ENCODE measurements at places on chromosomes 7 and 10.

DNA sequence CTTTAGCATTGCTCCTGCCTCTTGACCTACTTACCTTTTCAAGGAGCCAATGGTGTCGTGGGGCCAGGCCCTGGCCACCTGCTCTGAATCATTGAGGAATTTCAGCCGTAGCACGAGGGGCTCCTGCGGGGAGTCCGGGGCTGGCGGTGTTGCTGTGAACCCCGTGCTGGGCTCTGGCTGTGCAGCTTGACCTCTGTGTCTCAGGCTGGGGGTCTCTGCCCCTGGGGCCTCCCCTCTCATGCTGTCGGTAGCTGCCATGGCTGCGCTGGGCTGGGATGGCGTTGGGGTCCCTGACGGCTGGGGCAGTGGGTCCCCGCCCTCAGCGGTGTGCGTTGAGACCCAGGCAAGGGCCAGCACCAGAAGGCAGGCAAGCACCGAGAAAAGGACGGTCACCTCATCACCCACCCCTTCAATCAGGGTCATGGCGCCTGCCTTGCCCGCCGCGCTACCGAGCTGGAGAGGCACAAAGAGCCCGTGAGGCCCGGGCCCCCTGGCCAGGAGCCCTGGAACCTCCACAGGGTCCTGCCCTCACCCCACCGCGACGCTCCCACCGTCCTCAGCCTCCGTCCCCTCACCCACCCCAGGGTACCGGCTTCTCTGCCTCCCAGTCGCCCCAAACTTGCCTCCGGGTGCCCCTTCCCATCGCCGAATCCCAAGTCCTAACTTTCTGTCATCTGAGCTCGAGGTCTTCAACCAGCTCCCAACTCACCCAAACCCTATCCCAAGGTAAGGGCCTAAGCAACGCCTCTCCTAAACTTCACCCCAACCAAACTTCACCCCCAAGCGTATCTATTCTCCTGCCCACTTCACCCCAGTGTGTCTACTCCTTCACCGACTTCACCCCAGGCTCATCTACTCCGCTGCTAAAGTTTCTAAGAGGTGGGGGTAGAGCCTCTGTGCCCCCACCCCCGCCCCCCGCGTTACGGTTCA lies 887 bp downstream of the TMUB1 start:
- DNase-seq: peak; percentile 74

DNA sequence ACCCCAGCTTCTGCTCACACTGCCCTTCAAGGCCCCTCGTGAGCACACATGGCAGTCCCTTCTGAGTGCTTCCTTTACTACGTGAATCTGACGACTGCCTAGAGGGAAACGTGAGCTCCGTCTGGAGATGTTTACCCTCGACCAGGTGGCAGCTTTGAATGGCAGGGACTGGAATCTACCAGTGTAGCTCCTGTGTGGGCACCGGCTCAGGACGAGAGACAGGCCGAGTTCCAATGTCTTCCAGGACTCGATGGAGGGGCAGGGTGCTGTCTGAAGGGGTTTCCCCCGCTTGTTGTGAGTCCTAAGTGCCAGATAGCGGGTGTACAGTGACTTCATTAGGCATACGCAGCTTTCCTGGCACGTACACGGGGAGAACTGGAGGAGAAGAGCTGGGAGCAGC lies 229.9 kb downstream of the ADARB2 start:
- DNase-seq: no peak

GRCh38 chr10:78210976-78211375 lies 177.3 kb downstream of the RPS24 start:
- DNase-seq: no peak

GRCh38 chr10:131576341-131577177 lies 265.0 kb upstream of the TCERG1L start:
- no peak for DNase-seq

DNA sequence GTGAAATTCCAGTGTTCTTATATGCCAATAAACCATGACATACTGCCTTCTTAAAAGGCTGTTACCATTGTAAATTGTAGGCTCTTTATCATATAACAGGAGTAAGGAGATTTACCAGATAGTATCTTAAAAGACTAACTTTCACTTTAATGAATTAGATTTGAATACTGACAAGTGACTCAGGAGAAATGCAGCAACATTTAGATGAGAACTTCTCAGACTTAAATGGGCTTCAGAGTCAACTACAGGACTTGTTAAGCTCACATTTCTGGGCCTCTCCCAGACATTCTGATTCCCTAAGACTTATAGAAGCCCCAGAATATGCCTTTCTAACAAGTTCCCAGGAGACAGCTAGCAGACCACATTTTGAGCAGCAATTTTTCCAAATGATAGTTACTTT lies 466.3 kb downstream of the ARL4A start:
- no peak for DNase-seq

- DNase-seq: no peak
Observed at GRCh38 chr10:121754666-121755065, 156.4 kb upstream of the FGFR2 start.

DNA sequence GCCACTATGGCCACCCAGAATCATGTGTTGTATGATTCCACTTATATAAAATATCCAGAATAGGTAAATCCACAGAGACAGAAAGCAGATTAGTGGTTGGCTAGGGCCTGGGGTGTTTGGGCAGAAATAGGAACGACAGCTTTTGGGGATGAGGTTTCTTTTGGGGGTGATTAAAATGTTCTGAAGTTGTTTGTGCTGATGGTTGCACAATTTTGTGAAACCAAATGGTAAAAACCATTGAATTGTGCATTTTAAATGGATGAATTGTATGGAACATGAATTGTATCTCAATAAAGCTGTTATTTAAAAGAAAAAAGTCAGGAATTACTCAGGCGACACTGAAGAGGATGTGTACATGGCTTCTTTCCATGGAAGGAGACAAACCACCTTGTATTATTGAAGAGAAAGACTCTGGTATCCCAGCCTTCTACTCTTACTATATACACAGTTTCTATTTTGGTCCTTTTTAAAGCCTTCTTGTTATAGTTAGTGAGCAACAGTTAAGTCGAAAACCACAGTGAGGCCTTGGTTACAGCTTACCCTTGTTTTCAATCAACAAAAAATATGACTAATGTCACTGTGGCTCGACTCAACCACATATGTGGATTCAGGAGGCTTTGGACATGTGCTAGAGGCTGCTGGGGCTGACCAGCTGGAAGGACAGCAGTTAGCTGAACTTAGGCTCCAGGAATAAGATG lies 57.1 kb upstream of the KMT2E start:
- DNase-seq: peak; percentile 32

- DNase-seq: no peak
Observed at GRCh38 chr7:31102151-31102972, 50.3 kb downstream of the ADCYAP1R1 start.

DNA sequence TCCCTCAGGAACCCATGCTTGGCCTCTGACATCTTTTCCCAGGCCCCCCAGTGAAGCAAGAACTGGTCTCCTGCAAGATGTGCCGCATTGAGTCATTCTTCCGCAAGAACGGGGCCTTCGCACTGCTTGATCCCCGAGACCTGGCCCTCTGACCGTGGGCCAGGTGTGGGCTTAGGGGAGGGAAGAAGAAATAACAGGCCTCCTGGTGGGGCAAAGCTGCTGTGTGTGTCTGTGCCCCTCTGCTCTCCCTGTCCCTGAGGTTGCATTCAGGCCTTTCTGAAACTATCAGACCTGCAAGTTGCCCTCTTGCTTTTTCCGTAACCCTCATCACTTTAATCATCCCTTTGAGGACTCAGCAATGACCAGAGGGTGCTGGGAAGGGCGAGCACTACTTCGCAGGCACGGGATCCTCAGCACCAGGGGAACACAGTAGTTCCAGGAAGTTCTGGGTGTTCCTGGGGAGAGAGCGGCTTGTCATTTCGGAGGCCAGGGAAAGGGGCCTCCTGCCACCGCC lies 6.0 kb downstream of the ATP6V1F start:
- DNase-seq: peak; percentile 85

GRCh38 chr7:131328377-131329175 lies 900 bp downstream of the MKLN1 start:
- peak; percentile 61 for DNase-seq

- no peak for DNase-seq
Observed at GRCh38 chr10:116716381-116716780, 26.0 kb downstream of the HSPA12A start.

DNA sequence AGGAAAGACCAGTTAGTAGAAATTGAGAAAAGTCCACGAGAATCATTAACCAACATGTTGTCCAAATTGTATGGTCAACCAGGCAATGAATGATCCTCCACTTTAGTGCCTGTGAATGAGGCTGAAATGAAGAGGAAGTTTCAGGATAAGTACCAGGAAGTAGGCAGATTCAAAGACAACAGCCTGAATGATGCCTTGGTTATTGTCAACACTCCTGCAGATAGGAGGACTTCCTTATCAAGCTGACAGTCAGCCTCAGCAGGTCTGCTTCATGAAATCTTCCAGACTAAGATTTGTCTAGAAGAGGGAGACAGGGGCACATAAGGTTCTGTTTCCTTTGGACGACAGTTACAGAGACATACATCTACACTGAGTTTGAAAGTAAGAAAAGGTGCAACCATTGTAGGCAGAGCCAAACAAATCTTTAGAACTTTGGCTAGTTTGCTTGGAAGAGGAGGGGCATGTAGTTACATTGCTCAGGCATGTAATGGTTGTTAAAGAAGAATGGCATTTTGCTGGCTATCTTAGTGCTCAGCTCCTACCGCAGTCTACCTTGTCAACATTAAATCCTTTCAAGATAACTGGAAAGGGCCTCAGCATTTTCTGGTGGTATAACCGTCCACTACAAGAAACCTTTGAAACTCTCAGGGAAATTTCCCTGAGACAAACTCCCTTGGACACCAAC lies 81.4 kb downstream of the ABI1 start:
- DNase-seq: peak; percentile 59

DNA sequence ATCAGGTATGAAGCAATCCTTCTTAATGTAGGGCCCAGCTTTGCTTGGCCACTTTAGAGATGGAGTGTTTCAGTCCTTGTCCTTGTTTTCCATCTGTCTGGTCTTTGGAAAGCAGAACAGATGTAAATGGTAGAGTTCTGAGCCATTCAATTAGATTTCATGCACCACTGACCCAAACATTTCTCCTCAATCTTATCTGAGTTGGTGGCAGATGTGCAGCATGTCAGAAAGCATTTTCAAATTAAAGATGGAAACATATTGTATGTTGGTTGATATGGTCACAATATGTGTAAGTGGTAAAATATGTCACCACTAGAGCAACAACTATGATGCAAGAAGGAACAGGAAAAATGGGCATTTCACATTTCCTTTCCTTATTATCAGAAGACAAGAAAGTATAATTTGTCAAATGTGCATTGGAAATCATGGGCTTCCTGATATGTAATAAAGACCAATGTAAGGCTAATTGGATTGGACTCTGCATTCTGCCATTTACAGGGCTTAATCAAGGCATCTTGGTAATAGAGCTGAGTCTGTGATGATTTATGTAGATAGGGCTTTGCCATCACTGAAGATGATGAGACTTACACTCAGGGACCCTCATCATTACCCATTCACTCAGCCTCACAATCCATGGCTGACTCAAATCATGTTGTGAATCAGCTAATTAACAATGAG lies 750.7 kb downstream of the NRG3 start:
- DNase-seq: no peak

DNA sequence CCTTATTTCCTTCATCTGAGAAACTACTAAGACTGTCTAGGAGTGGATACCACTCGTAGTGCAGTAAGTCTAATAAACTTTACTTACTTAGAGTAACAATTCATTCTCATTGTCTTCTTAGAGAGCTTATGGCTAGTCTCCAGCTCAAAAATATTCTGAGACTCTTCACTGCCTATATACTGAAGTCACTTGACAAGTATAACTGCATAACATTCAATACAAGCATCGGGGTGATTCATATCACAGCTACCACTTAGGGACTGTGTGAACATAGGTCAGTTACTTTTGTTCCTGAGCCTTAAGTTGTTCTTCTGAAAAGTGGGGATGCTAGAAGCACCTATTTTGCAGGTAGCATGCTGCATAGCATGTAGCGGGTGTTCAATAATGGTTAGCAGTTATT lies 111.0 kb downstream of the HTR7 start:
- DNase-seq: no peak

DNA sequence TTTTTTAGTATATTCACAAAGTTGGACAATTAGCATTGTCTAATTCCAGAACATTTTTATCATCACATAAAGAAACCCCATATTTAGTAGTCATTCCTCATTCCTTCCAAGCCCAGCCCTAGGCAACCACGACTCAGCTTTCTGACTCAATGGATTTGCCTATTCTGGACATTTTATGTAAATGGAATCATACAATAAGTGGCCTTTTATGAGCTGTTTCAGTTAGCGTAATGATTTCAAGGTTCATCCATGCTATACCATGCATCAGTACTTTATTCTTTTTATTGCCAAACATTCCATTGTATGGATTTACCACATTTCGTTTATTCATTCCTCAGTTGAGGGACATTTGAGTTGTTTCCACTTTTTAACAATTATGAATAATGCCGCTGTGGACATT lies 249.2 kb downstream of the DYNC1I1 start:
- DNase-seq: no peak

- DNase-seq: no peak
Observed at GRCh38 chr10:79385392-79385795, 38.1 kb downstream of the PPIF start.

GRCh38 chr10:95605163-95605562 lies 44.0 kb upstream of the SORBS1 start:
- DNase-seq: no peak

- DNase-seq: no peak
Observed at GRCh38 chr10:113005380-113005779, 55.3 kb downstream of the TCF7L2 start.

- DNase-seq: no peak
Observed at GRCh38 chr10:119633538-119634218, 17.5 kb upstream of the BAG3 start.

- no peak for DNase-seq
Observed at GRCh38 chr7:98788966-98789365, 80.8 kb downstream of the TMEM130 start.

DNA sequence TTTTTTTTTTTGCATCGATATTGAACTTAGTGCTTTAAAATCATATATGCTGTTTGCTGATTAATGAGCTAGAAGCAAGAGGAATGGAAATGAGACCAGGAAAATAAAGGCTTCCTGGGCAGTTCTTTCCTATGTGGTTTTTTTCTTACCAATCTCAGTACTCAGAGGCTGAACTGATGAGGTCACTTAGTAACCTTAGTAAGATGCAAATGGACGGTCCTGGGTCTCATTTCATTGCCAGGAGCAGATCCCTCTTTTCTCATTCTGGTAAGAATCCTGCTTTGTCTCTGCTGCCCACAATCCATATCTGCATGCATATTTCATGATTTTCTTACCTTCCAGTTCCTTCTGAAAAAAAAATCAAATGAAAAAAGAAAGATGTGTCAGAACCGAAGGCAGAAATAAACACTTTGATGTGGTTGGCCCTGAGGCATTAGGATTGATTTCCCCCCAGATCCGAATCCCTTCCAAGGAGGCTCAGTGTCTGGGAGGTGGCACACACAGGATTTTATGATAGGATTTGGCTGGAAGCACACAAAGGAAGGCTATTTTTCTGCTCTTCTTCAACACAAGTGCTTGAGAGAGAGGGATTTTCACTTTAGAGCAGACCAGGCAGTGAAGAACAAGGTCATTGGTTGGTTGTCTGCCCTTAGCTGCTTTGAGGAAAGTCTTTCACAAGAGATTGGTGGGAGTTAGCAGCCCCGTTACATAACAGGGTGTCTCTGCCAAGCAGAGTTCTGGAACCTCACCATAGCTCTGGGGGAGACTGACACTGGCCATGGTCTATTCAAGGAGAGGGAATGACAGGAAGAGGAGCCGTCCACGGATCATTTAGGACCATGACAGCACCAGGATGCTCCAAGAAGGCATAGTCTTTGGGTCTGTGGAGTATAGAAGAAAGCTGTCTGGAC lies 150.0 kb downstream of the CAMK1D start:
- DNase-seq: peak; percentile 52

- DNase-seq: no peak
Observed at GRCh38 chr10:105109164-105109563, 468.1 kb downstream of the SORCS3 start.
